Cerebellar nuclear complex (tissue), 1 donor: ENCODE measurements at places on chromosomes 4 and X.

GRCh38 chrX:10634392-10635161 lies 14.2 kb upstream of the MID1 start:
- DNase-seq = no peak

GRCh38 chrX:148633218-148633908 lies 132.9 kb downstream of the AFF2 start:
- DNase-seq = no peak

DNA sequence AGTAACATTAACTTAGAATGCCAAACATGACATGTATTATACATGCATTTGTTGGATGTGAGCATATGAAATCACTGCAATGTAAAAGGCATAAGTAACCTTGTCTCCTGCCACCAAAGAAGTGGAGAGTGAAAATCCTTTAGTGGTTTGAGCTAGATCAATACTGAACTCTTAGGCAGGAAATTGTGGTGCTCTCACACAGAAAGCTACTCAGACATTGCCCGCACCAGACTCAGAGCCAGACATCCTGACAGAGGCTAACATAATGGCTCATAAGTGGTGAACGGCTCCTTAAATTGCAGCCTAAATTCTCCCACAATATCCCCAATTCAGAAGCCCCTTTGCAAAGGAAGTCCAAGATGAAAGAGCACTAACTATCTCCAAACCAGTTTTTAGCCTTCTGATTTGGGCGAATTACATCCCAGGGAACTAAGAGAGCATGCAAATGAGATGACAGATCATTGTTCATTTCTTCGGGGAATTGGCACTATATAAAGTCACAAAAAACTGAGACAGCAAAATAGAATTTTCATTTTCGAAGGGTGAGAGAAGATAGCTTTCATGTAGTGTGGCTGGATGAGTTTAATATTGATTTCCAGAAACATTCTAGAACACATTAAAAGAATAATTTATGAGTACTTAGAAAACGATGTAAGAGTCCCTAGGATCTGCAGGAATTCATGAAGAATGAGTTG lies 233.6 kb upstream of the RPS6KA3 start:
- no peak for DNase-seq

DNA sequence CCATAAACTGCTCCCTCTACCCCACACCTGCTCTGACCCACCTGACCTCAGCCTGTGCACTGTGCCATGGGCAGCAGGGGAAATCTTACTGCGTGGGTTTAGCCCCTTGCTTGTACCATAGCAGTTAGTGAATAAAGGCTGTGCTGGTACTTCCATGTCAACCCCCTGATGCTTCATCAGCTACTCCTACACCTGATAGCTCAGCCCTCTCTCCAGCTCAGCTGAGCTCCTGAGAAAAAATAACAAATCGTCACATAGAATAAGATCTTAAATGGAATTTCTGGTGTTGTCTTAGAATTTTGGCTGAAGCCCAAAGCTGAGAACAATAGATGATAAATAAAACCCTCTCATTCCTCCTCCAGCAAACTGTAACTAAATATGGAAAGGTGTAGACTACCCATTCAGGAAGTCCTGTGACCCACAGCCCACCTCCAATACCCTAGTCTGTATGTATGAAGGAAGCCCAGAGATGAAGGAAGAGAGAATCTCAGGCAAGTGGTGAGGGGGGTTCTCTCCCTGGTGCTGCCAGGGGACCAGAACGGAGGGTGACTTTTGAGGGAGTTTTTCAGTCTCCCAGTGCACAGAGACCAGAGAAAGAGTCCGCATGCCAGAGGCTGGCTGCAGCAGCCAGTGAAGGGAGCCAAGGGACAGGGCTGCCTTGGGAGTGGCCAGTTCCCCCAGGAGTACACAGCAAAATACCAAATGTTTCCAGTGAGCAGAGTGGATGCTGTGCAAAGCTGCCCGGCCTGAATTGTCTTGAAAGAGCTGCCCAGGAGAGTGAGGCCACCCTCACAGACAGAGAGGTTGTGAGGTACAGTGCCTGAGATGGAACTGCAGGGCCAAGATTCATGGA lies 227.3 kb downstream of the QDPR start:
- DNase-seq = no peak

DNA sequence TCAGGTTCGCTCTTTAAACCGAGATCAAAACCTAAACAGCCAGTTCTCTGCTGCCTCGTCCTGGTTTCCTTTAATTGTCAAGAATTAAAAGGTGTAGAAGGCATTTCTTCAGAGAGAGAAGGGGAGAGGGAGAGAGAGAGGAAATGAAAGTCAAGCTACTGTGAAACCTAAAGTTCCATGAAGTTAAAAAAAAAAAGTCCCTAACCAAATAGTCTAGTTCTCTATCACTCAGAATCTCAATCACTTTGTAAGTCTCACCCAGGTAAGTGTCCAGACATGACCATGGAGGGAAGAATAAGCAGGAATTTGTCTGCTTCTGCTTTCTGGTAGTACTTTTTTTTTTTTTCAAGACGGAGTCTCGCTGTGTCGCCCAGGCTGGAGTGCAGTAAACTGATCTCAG lies 18.8 kb upstream of the SMIM14 start:
- DNase-seq = no peak
